GM03348 (cell line): ENCODE measurements at places on chromosomes 2 and 18.

GRCh38 chr18:77059294-77059916 is 73.2 kb downstream of the MBP start:
- peak; percentile 62 for DNase-seq

DNA sequence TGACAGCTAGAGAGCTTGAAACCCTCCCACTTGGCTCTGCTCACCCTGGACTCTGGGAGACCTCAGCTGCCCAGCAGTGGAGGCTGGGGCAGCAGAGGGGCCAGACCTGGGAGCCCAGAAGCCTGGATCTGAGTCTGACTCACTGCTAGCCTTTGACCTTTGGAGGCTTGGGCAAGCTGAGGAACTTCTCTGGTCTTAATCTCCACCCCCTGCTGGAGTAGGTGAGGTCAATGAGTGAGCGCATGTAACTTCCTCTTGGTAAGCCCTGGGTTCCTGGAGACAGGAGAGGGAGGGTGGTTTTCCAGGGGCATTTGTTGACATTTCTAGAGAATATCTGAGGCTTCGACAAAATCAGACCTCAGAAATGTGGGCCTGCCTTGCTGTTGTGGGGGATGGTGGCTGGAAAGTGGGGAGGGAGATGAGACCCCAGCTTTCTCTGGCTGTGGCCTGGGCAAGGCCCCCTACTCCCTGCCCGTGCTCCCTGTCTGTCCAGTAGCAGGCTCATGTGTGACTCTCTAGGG is 73.0 kb upstream of the YWHAQ start:
- peak; percentile 69 for DNase-seq

DNA sequence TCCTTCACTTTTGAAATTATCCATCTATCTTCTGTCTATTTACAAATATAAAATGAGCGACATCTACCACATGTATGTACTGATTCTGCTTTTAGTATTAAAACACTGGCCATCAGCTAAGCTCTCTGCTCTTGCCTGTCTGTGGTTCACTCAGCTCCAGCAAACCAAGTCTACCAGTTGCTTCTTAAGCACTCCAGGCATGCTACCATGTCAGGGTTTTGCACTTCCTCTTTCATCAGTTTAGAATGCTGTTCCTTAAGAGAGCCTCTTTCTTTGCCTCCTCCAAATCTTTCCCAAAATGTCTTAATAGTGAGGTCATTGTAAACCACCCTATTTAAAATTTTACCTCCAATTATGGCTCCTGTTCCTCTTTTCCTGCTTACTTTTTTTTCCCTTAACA is 59.5 kb downstream of the SCN3A start:
- no peak for DNase-seq

DNA sequence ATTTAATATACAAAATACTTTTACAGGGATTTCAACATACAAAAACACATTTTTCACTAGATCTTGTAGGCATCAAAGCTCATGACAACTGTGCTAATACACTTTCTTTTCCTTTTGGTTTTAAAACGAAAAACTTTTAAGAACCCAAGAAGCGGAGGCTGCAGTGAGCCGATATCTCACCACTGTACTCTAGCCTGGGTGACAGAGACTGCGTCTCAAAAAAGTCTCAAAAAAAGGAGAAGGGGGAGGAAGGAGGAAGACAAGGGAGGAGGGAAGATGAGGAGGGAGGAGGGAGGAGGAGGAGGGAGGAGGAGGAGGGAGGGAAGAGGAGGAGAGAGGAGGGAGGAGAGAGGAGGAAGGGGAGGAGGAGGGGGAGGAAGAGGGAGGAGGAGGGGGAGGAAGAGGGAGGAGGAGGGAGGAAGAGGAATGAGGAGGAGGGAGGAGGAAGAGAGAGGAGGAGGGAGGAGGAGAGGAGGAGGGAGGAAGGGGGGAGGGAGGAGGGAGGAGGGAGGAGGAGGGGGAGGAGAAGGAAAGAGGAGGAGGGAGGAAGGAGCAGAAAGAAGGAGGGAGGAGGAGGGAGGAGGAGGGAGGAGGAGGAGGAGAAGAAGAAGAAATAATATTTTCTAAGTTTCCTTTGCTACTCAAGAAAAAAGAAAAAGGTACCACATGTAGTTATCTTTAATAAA is 13.8 kb downstream of the ROCK2 start:
- no peak for DNase-seq

- no peak for DNase-seq
Measured at GRCh38 chr2:232102380-232102779, 140.9 kb downstream of the DIS3L2 start.

DNA sequence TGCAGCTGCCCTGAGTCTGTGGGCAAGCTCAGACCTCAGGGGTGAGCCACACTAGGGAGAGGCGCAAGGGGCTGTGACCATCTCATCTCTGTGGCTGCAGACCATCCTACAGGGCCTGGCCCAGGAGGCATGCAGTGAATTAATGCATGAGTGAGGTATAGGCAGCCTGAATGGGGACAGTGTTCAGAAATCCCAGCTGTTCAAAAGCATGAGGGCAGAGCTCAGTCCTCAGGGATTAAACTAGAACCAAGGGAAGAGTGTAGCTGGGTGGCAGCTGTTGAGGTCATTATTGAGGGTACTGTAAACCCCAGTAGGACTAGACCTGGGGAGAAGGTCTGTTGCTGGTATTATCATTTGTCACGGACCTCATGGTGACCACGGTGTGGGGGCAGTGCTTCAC is 17.0 kb downstream of the TMEM177 start:
- DNase-seq = no peak

DNA sequence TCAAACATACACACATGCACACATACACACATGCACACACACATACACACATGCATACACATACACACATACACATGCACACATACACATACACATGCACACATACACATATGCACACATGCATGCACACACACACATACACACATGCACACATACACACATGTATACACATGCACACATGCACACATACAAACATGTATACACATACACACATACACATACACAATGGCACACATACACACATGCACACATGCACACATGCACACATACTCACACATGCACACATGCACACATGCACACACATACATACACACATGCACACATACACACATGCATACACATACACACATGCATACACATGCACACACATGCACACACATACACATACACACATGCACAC is 137.2 kb downstream of the ACKR3 start:
- DNase-seq = no peak

- no peak for DNase-seq
Measured at GRCh38 chr18:77157312-77157711, 24.7 kb upstream of the MBP start.

GRCh38 chr18:76977108-76977621 is 154.8 kb downstream of the ZNF236 start:
- DNase-seq = no peak

DNA sequence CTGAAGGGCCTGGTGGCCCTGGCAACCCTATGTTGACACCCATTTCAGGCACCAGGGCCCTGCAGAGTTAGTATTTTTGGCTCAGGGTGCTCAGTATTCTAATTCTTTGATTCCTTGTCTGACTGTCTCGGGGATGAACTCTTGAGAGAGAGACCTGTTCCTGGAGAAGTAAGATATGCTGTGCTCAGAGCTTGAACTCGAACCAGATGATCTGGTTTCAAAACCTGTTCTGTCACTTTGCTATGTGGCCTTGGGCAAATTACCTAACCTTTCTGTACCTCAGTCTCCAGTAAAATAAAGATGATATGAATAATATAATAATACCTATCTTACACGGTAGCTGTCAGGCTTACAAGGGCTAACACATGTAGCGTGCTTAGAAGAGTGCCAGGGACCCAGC is 294.2 kb downstream of the DYSF start:
- DNase-seq = no peak

DNA sequence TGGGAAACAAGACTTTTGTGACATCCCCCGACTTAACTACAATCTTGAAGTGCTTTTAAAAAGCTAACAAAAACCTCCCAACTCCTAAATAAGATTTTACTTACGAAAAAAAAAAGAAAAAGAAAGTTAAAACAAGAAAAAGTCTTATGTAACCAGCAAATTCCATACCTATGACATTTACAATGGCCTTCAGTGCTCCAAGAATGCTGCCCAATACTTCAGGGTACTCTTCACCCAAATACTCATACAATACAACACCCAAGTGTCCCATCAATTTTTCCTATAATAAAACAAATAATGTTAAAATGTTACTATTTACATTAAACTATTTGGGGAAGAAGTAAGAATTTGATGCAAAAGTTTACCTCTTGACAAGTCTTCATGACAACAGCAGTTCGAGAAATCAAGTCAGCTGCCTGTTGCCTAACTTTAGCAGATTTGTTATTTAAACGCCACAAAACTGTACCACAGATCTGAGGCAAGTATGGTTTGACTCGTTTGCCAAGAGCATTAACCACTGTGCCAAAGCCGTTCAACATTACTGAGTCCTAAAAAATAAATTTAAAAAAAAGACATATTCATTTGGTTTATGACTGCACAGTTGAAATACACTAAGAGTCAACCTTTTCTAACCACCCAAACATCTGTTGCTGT is 34.8 kb downstream of the SF3B1 start:
- DNase-seq = peak; percentile 33

DNA sequence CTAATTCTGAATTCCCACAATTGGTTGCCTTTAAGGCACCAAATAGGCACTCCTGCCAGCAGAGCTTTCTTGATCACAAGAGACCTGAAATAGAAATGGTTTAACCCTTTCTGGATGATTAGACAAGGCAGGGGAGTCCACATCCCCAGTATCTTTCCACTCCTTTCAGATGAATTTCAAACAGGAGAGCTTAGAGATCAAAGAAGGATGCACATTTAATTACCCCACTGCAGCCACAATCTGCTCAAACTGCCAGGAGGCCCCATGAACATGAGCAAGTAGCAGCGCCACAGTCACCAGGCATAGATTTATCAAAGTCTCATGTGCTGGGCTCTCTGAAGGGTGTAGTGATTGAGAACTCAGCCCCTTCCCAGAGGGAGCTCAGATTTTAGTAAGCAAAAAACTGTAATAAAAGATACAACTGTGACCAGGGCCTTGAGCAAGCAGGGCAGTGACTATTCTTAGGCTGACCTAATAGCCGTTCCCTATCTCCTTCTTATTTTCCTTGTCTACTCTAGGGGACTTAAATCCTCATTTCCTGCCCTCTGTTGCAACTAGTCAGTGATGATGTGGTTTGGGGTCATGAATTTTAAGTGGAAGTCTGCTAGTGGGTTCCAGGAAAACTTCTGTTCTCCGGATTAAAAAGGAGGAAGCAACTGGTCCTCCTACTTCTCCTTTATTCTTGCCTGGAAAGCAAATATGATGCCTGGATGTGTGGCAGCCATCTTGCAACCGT is 53.7 kb downstream of the SLC4A3 start:
- no peak for DNase-seq

GRCh38 chr2:43989545-43989944 is 6.2 kb downstream of the LRPPRC start:
- no peak for DNase-seq

DNA sequence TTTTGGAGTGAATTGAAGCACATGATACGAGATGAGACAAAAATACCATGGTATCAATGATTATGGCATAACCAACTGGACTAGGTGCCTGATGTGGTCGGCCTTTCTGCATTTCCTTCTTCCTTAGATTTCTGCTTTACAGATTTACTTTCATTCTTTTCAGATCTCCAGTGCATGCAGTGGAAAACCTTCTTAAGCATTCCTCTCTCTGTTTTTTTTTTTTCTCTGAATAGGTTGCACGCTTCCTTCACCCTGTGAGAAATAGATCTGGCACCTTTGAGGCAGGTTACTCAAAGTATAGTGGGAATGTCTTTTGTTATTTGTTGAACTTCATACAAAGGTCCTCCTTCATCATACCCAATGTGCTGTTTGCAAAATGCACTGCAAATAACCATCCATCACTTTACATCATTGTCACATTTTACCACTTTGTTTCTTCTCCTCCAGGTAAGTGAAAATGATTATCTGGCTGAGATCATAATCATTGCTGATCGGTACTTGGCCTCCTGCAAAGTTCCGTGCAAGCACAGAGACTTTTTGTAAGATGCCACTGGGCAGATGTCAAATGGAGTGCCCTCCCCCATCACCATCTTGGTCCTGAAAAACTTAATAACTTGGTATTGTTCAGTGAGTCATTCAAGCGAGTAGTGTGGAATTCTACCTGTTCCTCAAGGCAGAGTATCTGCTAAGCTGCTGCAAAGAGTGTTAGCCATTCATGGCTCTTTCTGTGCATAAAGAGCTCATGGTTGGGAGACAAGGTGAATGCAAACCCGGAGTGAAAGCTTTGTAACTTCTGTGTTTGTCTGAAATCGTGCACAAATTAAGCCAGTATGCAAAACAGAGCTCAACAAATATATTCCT is 30.0 kb upstream of the KLHL14 start:
- no peak for DNase-seq

GRCh38 chr2:237413777-237414661 is at the start of gene COL6A3:
Gene COL6A3 (minus strand): TSS chr2:237414164. CDS start chr2:237396817, 17,347 bp downstream.
- DNase-seq = peak; percentile 80

GRCh38 chr2:98444436-98445176 is at the start of gene INPP4A:
Gene INPP4A (plus strand): TSS chr2:98444858. CDS start chr2:98520049, 75,191 bp downstream.
- peak; percentile 98 for DNase-seq

DNA sequence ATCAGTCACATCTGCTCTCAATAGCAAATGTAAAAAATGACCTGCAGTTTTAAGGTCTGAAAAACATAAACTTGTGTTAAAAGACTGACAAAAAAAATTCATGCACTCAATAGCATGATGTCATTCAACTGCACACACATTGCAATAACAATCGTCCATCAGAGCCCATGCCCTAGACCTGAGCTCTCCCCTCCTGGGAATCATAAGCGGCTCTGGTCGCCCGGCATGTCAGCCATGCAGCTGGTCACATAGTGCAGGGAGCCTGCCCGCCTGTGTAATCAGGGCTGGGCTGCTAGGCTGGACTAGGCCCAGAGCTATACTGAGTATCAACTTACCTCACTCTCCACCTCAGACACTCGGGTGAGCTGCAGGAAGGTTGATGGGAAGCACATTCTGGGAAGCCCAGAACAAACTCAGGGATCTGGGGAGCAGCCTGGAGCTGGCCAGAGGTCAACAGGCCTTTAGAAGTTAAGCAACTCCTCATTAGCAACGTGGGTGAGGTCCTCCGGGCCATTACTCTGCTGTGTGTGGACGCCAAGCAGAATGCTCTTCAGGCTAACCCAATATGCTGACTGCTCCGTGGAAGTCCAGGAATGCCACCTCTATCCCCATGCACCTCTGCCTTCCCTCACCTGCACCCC is 165.5 kb downstream of the TTC32 start:
- no peak for DNase-seq

- DNase-seq = peak; percentile 5
Measured at GRCh38 chr18:39455285-39455684, 1889.7 kb upstream of the CELF4 start.

DNA sequence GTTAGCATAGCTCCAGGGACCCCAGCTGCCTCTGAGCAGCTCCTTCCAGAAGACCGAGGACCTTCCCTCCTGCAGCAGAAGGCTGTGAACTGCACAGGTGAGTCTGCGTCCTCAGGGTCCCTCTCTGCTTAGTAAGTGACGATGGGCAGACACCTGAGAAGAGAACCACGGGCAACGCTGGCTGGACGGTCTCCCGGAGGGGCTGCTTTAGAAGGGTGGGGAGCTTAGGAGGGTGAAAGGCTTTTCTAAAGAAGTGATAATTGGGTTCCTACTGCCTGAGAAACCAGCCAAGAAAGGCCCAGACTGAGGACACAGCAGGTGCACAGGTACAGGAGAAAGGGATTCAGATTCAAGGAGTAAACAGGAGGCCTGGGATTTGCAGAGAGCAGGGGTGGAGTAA is 276.6 kb upstream of the PXDN start:
- no peak for DNase-seq

GRCh38 chr2:225076125-225076524 is 33.9 kb upstream of the DOCK10 start:
- DNase-seq = peak; percentile 77

- peak; percentile 92 for DNase-seq
Measured at GRCh38 chr2:130391058-130391871, 35.4 kb downstream of the PTPN18 start.

- peak; percentile 20 for DNase-seq
Measured at GRCh38 chr2:105977212-105977611, 216.9 kb downstream of the UXS1 start.
